H4 (cell line): ENCODE measurements at places on chromosomes 1 and 21. TPM values are rescaled to one million over a fixed set of nuclear protein-coding genes. Genes with fewer than 3 reads are reported as not detected.

Gene UBXN11
- total RNA-seq, result 0.74 and 3.8 TPM in 2 replicates

Gene GJA5
- 0.15 and 0.41 TPM in 2 replicates for total RNA-seq

Gene FCRL1
- total RNA-seq, result not detected in 2 replicates

Gene ARTN
- 0.25 TPM in 1 of 2 replicates, not detected in the other for total RNA-seq

Gene LIPI
- not detected in 2 replicates for total RNA-seq

Gene GUCA2A
- not detected in 2 replicates for total RNA-seq

Gene TRPM2
- 0.76 and 0.89 TPM in 2 replicates for total RNA-seq

Gene SMYD2
- 71.8 and 73.4 TPM in 2 replicates for total RNA-seq

Gene LMOD1
- total RNA-seq, result 0.10 TPM in 1 of 2 replicates, not detected in the other

Gene CRYBG2
- not detected in 2 replicates for total RNA-seq

Gene OPTC
- total RNA-seq, result not detected in 2 replicates

Gene OR2T35
- total RNA-seq, result not detected in 2 replicates

Gene VANGL2
- total RNA-seq, result 1.2 and 1.8 TPM in 2 replicates

Gene FAM72D
- total RNA-seq, result 3.8 TPM in 2 replicates

Gene GNL2
- 55.3 and 64.6 TPM in 2 replicates for total RNA-seq

Gene LGALS8
- total RNA-seq, result 70.1 and 81.9 TPM in 2 replicates

Gene REG4
- total RNA-seq, result not detected in 2 replicates

Gene PLA2G5
- not detected in 2 replicates for total RNA-seq

Gene LCE1B
- total RNA-seq, result not detected in 2 replicates

Gene RCSD1
- not detected in 2 replicates for total RNA-seq

Gene LCE2C
- total RNA-seq, result not detected in 2 replicates

Gene HEYL
- not detected in 2 replicates for total RNA-seq
